ENCODE measurements at places on chromosomes 16 and 17.

DNA sequence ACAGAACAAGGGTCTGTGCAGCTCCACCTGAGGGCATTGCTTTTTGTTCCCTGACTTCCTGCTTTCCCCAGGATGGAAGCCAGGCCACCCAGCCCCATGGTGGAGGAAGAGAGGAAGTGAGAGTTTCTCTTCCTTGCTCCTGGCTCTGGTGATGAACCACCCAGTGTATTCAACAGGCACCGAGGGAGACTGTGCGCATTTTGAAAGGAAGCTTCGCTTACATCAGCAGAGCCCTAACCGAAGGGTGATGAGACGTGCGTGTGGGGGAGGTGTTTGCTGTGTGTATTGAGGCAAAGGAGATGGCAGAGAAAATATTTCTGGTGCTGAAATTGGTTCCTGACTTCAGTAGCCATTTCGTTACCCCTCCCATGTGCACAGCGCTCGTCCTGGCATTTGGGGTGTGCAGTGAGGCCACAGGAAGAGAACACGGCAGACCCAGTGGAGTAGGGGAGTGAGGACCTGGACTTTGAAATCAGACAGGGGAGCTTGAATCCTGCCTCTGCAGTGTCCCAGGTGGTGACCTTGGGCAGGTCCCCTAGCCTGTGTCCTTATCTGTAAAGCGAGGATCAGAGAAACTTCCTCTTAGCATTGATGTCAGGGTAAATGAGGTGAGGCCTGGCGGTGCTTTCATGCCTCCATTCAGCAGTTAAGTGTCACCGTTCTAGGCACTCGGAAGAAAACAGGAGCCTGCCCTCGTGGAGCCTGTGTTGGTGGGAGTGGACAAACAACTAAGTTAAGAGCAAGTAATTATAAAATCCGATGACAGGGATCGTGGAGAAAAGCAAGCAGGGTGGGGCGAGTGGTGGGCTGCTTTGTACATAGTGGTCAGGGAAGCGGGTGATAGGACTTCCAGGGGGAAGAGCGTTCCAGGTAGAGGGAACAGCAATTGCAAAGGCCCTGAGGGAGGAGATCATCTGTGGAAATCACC is 7.4 kb downstream of the CMIP start:
- DNase-seq = no peak

GRCh38 chr17:29597361-29598172 is 4.6 kb downstream of the ANKRD13B start:
- DNase-seq = no peak

DNA sequence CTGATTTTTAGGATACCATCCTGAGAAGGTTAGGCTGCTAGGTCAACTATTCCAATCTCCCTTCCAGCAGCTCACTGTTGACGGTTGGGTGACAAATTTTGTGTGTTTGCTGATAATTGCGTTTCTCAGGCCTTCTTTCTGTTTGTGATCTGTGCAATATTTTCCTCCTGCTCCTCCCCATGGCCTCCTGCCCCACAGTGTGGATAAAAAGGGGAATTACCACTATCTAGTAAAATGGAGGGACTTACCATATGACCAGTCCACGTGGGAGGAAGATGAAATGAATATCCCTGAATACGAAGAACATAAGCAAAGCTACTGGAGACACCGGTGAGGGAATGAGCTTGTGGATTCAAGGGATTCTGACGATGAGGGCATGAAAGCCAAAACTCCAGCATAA is 9.2 kb downstream of the CHD3 start:
- DNase-seq = no peak

- DNase-seq = no peak
Observed at GRCh38 chr16:13919330-13919682, 648 bp upstream of the ERCC4 start.

GRCh38 chr16:83392743-83393142 is 415.0 kb upstream of the HSBP1 start:
- no peak for DNase-seq
